DMS53 (cell line): ENCODE measurements at places on chromosomes 4 and X.
A peak's percentile ranks its signal among the peaks of the same experiment; 100 is the strongest.

- peak; percentile 77 for DNase-seq
Observed at GRCh38 chrX:118261151-118261550, 84.8 kb upstream of the WDR44 start.

- DNase-seq = no peak
Observed at GRCh38 chr4:24298911-24299310, 285.4 kb downstream of the DHX15 start.

GRCh38 chr4:146029147-146029546 lies 90.5 kb upstream of the ZNF827 start:
- DNase-seq = no peak

DNA sequence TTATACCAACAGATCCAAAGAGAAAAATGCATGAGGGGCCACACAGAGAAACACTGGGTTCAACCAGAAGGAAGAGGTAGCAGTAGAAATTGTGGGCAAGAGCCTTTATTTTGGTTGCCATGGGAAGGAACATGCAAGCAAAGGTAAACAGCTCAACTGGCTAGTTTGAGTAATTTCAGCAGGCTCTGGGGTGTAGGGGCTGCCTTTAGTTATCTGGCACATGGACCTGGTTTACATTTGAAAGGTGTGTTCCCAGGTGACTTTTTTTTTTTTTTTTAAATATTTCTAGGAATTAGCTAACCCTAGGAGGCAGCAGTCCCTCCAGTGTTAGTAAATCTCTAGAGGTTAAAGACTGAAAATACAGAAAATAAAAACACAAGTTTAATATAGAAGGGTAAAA lies 481.9 kb downstream of the ACTRT1 start:
- no peak for DNase-seq

DNA sequence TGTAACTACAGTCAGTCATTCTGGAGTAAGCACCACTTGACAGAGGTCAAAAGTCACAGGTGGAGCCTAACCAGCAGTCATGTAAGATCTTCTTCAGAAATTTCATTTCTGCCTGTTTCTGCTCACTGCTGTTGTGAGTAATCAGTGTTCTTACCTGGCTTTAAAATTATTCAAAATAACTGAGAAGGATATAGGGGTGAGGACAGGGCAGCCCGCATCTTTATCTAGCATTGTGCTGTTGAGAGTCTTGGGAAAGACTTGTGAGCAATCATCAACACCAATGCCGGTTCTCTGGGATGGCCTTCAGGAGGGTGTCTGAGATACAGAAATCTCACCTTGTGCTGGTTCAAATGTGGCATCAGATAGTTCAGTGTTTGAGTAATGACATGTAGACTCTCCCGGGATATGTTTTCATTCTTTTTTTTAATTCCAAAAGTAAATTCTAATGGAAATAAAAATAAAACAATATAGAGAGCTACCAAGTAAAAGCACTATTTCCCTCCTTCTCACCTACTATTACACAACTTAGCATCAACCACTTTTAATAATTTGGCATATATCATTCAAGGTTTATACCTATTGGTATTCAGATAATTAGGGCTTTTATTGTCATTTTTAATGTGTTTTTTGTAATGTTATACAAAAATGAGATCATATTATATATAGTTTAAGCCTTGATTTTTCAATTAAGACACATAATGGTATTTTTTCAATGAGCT lies 37.1 kb downstream of the AREG start:
- DNase-seq = no peak

DNA sequence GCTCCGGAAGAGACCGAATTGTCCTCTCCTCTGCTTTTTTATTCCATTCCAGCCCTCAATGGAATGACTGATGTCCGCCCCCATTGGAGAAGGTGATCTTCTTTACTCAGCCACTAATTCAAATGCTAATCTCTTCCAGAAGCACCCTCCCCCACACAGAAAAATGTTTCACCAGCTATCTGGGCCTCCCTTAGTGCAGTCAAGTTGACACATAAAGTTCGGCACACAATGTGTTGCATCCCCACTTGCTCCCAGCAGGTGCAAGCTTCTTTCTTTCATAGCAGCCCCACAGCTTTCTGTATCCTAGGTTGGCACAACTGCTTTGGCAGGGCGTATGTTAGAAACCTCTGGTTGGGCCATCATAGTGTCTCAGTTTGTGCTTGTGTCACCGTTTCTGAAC lies 73.3 kb upstream of the TLR3 start:
- no peak for DNase-seq

DNA sequence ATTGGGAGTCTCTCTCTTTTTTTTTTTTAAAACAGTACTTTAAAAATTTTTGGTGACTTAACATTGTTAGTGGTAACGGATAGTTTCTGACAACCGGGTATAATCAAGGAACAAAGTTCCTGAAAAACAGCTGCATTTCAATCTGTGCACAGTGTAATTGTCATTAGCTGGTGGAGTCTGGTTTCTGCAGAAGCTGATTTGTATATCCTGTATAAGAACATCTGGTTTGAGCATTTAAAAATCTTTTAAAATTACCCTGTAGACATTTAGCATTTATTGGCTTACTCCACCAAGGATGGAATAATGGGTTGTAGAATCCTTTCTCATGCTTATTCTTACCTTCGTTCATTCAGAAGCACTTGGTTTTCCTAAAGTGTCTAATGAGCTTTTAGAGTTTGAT lies 11.2 kb downstream of the JADE1 start:
- no peak for DNase-seq

GRCh38 chr4:90415116-90415515 lies 287.9 kb downstream of the CCSER1 start:
- DNase-seq = no peak

GRCh38 chr4:67910585-67910905 lies 26.7 kb upstream of the TMPRSS11D start:
- no peak for DNase-seq

GRCh38 chr4:72397314-72397713 lies 171.7 kb downstream of the ADAMTS3 start:
- DNase-seq = no peak

DNA sequence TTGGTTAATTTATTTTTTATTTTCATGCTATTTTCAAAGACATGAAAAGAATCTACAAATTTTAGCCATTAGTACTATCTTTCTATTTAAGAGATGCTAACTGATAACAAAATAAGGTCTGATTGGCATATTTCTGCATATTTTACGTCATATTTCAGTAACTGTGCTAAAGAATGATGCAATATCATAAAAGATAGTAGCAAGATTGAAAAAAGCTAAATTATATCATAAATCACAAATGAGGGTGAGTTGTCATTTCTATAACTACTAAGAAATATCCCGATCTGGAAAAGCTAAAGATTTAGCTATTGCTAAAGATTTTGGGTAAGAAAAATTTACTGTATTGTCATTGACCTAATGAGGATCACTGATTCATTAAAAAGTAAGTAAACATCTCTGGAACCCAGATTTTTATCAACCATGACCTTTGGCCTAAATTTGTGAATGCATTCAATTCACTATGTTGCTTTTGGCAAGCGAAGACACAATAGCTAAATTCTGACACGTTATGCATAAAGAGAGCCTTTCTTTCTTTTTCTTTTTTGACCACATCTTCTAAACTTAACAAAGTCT lies 103.6 kb downstream of the HPGD start:
- DNase-seq = no peak

- DNase-seq = peak; percentile 93
Observed at GRCh38 chr4:108172753-108173598, 4.2 kb upstream of the LEF1 start.

- DNase-seq = peak; percentile 32
Observed at GRCh38 chr4:6991771-6992557, 51.2 kb upstream of the TADA2B start.

DNA sequence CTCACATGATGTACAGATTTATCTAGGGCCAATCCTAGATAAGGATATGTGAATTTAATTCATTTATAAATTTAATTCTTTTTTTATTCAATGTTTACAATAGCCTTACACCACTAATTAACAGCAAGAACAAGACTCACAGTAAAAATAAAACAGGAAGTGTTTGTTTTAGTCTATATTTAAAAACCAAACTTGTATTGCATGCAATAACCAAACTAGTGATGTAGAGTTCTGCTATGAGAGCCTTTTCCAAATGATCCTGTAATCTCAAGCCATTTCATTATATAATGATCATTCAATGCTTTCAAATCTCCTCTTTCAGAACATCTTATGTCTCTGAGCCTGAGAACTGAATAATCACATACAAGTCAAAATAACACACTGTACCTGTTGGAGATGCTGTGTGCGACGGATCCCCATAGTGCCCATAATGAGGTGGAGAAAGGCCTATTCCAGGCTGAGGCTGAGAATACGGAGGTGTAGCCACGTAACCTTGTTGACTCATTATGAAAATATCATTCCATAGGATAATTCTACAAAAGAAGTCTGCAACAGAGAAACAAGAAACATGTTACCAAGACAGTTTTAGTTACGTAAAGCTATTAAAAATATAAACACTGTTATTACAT lies 2.6 kb downstream of the SEC24D start:
- DNase-seq = no peak

DNA sequence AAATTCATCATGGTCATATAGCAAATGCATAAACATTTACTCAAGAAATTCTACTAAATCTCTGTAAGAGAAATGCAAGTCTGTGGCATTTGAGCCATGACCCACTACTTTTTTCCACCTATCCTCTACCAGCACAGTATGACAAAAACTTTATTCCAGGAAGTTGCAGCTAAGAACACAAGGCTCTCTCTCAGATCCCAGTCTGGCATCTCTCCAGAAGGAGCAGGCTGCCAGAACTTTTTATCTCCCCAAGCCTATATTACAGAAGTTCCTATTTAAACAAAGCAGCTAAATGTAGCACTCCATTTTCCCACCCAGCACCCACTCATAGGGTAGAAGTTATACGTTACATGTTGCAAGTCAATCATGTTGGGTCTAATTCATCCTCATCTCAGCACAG lies 49.3 kb upstream of the EPGN start:
- DNase-seq = no peak

DNA sequence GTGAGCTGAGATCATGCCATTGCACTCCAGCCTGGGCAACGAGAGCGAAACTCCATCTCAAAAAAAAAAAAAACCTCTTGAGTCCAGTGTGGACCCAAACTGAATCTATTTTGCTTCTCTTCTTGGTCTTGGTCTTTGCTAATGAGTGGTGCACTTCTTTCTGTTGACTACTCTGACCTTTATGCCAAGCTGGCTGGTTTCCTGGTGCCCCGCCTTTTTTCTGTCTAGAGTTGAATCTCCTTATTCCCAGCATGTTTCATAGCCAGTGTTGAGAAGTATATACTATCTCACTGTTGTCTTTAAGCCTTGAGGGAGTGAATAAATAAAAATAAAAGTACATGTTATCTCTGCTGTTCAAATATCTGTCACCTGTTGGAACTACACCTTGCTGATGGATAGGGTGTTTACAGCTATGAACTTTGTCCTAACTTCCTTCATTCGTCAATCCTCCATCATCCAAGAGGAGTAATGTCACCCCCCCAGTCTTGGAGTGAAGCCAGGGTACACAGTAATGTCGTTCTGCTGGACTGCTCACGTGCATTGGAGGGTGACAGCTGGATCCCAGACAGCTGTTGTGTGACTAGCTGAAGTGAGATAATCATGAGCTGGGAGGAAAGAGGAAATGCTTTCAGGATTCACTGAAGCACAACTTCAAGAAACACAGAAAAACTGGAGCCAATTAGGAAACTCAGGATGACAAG lies 99.3 kb upstream of the PRKG2 start:
- peak; percentile 97 for DNase-seq

- no peak for DNase-seq
Observed at GRCh38 chr4:144687466-144687865, 41.5 kb downstream of the HHIP start.

- DNase-seq = peak; percentile 67
Observed at GRCh38 chr4:109803924-109804571, 2.2 kb upstream of the CFI start.

DNA sequence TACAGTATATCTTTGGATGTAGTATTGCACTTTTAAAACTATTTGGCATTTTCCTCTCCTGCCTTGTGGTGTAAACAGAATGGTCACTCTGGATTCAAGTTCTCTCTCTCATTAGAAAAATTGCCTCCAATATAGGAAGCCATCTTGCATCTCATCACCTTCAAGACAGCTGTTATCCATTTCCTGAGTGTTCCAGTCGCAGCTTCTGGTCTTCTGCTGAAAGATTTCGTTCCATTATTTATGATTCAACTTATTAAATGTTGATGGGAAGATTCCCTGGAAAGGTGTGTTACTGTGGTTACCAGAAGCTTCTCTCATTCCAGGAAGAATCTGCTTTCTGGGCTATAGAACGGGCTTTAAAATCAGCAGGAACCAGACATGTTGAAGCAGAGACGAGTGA lies 568.3 kb upstream of the SLIT2 start:
- peak; percentile 49 for DNase-seq

- peak; percentile 97 for DNase-seq
Observed at GRCh38 chrX:85897362-85898126, 149.8 kb downstream of the CHM start.

DNA sequence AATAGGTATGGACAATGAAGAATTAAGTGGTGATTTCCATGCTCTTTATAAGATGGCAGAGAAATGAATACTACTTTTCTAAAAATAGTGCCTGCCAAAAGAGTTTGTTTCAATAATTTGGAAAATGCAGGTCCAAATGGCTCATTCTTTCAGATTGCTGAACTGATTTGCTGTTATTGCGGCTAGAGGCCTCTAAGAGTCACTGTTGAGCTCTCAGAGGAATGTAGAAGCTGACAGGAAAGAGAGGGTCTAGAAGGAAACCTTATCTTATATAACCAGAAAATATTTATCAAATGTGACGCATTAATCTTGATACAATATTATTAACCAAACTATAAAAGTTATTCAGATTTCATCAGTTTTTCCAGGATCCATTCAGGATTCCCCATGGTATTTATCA lies 65.7 kb upstream of the PAGE1 start:
- peak; percentile 52 for DNase-seq

GRCh38 chrX:40248822-40249221 lies 151.1 kb upstream of the BCOR start:
- no peak for DNase-seq

- DNase-seq = no peak
Observed at GRCh38 chrX:67317725-67318124, 226.1 kb upstream of the AR start.

- DNase-seq = no peak
Observed at GRCh38 chr4:15658136-15658770, 3.1 kb upstream of the FBXL5 start.

- no peak for DNase-seq
Observed at GRCh38 chr4:158234671-158235070, 24.4 kb downstream of the TMEM144 start.

DNA sequence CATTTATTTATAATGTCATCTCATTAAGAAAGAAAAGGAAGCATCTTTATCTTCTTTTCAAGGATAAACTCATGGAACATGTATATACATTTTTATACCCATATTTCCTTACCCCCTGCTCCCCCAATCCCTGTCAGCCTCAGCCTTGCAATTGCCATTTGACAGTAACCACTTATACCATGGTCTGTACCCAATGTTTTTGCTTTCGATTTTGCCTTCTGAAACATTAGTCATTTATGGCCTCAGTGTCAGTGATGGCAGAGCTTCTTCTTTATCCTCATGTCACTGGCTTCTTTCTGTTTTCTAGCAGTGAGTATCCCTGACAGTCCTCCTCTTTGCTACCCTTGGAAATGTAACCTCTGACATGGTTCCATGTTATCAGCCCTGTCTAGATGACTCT lies 228.4 kb downstream of the SPRY1 start:
- DNase-seq = peak; percentile 32

- no peak for DNase-seq
Observed at GRCh38 chr4:145281951-145282350, 101.6 kb upstream of the OTUD4 start.
